Mononuclear cell (primary cell): ENCODE measurements at places on chromosomes 1 and 21. TPM values are rescaled to one million over a fixed set of nuclear protein-coding genes. Genes with fewer than 3 reads are reported as not detected.

The ARMH1 gene
- total RNA-seq = 30.0 TPM

The OR2W3 gene
- 1.2 TPM for total RNA-seq

The GBP7 gene
- not detected for total RNA-seq

The OLFML3 gene
- 4.1 TPM for total RNA-seq

The CLCA4 gene
- not detected for total RNA-seq
